CD14-positive monocyte (primary cell): ENCODE measurements at places on chromosomes 3 and 15.

- peaks cover 97% of the 10 kb centered on the region for H3K36me3 ChIP-seq
- DNase-seq, result peak; percentile 87
- no peak overlapping the region for H3K4me3 ChIP-seq
Observed at GRCh38 chr3:53180305-53181023, 19.5 kb downstream of the PRKCD start.

GRCh38 chr3:3648988-3649679 is 150.1 kb upstream of the LRRN1 start:
- H3K4me1 ChIP-seq, result peaks cover 21% of the 10 kb centered on the region
- H3K27me3 ChIP-seq, result no peaks in the 10 kb centered on the region
- H3K27ac ChIP-seq, result no peak overlapping the region
- H3K36me3 ChIP-seq, result no peaks in the 10 kb centered on the region
- DNase-seq, result no peak

DNA sequence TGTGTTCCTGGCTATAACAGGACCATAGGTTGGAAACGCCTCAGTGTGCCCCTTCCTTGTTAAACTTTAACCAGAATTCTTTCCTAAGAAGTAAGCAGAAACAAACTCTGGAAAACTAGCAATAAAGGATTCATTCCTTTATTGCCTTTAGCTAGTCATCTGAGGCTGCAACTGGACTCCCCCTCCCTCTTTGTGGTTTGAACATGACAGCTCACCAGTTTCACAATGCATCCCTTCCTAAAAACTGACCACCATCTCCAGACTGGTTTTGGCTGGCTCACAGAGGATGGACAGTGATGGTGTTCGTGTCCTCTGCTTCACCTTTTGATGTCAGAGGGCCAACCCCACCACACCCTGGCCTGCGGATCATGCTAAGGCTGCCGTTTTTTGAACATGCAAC is 27.9 kb upstream of the TGFBR2 start:
- peak; percentile 92 for DNase-seq
- H3K4me1 ChIP-seq, result peaks cover 23% of the 10 kb centered on the region
- H3K4me3 ChIP-seq, result no peak overlapping the region
- H3K36me3 ChIP-seq, result no peaks in the 10 kb centered on the region

DNA sequence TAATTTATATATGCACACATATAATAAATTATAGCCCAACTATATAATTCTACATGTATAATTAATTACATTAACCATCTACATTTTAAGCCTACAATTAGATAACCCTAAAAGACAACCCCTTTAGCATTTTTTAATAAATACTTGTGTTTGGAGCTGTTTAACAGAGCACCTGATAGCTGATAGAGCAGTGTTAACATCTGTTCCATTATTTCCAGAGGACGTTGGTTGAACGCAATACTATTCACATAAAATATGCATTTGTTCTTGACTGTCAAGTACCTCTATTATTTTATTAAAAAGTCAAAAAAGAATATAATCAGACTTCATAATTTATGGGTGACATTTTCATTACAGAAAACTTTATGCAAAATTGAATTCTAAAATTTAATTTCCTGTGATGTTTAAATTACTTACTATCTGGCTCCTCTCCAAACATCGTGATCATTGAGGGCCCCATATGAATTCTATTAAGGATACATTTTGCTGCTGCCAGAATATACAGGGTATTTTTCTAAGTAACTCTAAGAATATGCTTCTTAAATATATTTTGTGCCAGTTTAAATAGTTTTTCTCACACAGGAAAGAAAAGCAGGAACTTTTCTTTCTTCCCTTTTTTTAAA is 234.3 kb downstream of the SHOX2 start:
- H3K4me1 ChIP-seq, result peaks cover 9% of the 10 kb centered on the region
- no peak overlapping the region for H3K27ac ChIP-seq
- no peak for DNase-seq
- no peaks in the 10 kb centered on the region for H3K27me3 ChIP-seq
- no peaks in the 10 kb centered on the region for H3K36me3 ChIP-seq
- no peak overlapping the region for H3K4me3 ChIP-seq
